Stimulated activated CD4-positive, alpha-beta T cell treated with anti-CD3 and anti-CD28 coated beads, Interleukin-15, amount 100 ng/mL, for 1 hour (primary cell): ENCODE measurements at places on chromosomes 1 and 21.

- no peak for DNase-seq
These were observed 85.7 kb upstream of the ABCD3 start for GRCh38 chr1:94332516-94332915.

- no peak for DNase-seq
These were observed 45.9 kb downstream of the SPSB1 start for GRCh38 chr1:9338397-9339246.

- DNase-seq, result no peak
These were observed 3.1 kb upstream of the MIIP start for GRCh38 chr1:12016182-12016581.

DNA sequence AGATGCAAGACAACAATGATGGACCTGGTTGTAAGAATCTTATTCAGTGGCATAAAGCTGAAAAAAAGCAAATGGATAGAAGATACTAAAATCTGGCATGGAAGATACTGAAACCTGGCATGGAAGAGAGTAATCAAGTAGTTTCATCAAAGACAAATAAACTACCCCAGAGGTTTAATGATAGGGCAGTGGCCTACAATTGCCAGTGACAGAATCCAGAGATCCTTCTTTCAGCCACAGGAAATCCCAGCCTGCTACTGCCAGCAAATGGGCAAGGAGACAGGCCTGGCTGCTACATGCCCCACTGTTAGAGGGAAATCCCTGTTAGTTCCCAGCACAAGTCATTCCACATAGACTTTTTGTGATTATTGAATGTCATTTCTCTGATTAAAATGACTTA, 409.4 kb downstream of the VAV3 start:
- no peak for DNase-seq

DNA sequence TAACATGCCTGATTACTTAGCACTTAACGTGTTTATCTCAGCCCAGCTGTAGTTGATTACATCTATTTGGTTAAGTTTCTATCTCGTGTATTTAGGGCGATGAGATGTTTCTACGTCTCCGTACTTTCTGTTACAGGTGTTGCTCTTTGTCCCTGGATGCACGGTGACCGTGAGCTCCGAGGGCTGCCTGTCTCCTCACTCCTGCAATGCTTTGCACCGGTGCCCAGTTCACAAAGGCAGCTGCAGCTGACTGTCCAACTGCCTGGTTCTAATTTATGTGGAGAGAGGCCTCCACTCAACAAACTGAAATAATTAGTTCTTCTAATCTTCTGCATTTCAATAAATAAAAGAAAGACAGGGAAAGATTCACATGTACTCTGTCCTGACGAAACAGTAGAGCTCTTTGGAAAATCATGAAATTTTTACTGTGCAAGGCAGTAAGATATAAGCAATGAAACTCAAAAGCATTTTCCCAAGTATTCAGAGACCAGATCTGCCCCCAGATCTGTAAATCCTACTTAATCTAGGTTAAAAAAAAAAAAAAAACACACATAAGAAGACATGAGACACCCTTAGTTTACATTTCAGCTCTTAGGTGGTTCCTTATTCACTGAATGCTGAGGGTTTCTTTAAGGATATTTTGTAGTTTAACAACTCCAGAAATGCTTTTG, 108.2 kb downstream of the TGFBR3 start:
- no peak for DNase-seq

DNA sequence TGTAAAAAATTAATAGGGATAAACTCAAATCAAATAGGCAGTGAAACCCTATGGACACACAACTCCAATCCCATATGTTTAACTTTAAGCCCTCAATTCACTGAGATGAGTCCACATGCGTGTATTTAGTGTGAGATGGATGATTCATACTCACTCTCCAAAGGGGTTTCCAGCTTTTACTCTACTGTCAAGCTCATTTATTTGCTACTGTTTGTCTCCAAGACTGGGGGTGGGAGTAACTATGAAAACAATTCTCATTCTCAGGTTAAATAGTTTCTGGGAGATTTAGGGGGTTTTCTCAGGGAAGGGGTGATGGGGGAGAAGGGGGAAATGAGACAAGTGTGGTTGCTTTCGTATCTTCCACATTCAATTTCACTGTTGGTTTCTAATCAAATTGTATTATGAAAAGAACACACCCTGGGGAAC, 2.7 kb downstream of the RAB29 start:
- no peak for DNase-seq

DNA sequence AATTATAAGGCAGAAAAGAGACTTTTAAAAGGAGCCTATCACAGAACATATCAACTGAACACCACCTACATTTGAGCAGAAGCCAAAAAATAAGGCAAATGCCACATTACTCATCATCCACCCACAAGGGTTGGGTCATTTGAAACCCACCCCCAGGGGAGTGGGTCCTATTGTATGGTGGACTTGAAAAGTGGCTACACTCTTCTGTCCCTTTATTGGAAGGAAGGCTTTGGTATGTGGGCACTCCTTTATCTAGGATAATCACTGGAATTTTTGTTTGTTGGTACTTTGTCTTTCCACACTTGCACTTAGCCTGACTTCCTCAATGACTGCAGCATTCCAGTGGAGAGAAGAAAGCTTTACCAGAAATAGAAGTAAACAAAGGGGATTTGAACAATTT, 157.2 kb upstream of the COL11A1 start:
- no peak for DNase-seq

GRCh38 chr1:109235137-109235536, 14.2 kb upstream of the CELSR2 start:
- no peak for DNase-seq

GRCh38 chr21:33839167-33839716, 76.4 kb downstream of the ATP5PO start:
- DNase-seq, result no peak

GRCh38 chr1:116920211-116920610, 10.5 kb downstream of the PTGFRN start:
- no peak for DNase-seq

GRCh38 chr1:200355801-200356200, 54.0 kb downstream of the ZNF281 start:
- DNase-seq, result no peak

GRCh38 chr1:231418741-231419107, 3.4 kb downstream of the EGLN1 start:
- DNase-seq, result no peak

DNA sequence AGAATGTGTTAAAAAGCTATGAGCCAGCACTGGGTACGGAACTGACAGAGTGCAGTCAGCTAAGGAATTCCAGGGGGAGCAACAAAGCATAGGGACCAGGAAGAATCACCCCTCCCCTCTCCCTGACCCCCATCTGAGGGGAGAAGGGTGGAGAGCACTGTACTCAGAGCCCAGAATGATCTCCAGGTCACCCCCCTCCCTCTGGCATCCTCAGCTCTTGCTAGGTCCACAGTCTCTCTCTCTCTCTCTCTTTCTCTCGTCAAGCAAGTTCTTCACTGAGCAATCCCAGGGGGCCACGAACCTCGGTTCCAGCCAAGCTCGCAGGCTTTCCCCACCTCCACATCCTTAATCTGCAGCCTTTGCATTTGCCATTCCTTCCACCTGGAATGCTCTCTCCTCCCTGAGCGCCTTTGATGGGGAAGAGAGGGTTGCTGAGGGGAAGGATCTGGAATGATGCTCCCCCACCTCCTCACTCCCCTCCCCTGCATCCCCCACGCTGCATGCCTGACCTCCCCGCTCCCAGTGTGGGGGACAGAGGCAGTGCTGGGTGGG, 6.7 kb upstream of the WASF2 start:
- no peak for DNase-seq

- DNase-seq, result no peak
These were observed 184.8 kb upstream of the C1orf174 start for GRCh38 chr1:4084896-4085295.

GRCh38 chr1:220920967-220921366, 41.7 kb downstream of the HLX start:
- DNase-seq, result no peak

GRCh38 chr1:194807530-194808220, 1621.3 kb upstream of the B3GALT2 start:
- no peak for DNase-seq
